Effector CD4-positive, alpha-beta T cell (primary cell): ENCODE measurements at places on chromosomes 12 and 14.

DNA sequence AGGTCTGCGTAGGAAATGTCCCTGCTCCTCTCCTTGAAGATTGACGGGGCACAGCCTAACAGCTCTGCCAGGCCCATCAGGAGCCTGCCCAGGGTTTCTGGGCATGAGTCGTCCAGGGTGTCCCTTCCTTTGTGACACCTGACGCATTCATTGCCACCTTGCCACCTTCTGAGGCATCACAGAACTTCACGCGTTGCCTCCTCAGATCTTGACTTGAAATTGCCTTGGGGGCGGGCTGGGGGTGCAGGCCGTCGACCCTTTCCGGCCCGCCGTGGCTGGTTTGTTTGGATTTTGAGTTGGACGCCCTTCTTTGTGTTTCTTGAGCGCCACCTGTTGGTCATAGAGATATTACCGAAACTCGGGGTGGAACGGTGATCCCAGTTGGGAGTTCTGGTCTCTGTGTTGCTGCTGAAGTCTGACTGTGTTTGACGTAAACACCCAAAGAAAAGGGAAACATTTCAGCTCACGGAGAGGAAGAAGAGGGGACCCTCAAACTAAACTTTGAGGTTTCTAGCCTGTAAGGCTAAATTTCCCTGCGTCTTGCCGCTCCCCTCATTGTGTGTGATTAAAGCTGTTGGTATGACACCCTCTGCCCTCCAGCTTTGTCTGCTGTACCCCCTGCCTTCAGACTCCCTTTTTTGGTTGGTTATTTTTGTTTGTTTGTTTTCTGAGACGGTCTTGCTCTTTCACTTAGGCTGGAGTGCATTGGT, 44.6 kb downstream of the MLXIP start:
- DNase-seq, result peak; percentile 66

DNA sequence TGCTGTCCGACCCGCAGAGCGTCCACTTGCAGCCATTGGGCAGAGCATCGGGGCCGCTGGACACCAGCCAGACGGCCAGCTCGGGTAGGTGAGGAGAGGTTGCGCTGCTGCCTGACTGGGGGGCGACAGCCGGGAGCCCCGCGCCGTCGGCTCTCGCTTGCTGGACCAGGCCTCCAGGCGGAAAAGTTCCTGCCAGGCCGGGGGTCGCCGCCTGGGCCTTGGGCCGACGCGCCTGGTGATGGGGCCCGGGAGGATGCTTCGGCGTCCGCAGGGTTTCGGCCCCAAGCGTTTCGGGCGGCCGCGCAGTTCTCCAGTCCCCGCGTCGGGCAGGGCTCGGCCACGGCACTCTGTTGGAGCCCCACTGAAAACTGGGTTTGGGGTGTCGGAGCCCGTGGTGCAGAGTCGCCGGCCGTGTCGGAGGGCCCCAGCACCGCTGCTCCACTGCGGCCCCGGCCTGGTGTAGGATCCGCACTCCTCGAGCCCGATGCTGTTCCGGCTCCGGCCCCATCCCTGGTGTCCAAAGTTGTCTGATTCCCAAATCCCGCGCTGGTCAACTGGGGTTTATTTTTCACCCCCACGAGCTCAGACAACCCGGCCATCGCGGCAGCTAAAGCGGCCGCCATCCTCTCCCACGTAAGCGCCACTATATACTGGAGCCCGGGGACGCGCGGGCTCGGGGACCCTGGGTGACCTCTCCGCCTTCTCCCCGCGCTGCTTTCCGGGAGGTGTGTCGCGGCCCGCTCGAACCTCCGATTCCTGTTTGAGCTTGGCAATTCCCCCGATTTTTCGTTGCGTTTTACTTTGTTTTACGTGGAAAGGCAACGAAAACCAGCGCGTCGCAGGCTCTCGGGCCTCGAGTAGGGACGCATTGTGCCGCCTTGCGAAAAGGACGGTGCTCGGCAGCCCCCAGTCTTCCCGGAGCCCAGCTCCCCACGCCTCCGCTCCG, 872 bp downstream of the VSX2 start:
- no peak for DNase-seq

DNA sequence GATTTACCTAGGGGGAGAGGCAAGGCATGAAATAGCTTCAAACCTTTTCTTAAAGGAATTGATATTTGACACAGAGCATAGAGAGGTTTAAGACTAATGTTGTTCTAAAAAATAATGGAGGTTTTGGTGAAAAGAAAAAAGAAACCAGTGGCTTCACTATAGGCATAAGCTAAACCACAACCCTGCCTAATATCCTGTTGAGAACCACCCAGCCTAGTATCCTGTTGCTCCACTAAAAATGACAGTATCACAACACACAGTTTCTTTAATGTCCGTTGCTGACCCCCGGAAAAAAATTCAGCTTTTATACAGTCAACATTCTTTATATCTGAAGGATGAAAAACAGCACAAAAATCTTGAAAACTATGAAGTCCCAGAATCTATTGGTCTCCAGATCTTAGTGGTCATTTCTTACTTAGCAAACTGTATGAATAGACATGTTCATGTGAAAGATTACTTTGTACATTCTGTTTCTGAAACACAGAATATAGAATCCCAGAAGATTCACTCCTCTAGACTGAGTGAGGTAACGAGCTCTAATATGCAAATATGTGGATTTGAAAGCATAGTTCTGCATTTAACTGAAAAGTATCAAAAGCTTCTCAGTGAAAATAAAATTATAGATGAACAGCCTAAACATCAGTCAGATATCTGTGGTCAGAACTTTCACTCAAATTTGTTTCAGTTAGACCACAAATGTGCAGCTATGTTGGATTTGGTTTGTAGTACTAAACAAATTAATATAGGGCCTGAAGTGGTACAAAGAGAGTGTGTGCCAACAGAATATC, 40.5 kb downstream of the GALC start:
- no peak for DNase-seq

- no peak for DNase-seq
These were observed 40.2 kb upstream of the RIN3 start for GRCh38 chr14:92473261-92473968.

DNA sequence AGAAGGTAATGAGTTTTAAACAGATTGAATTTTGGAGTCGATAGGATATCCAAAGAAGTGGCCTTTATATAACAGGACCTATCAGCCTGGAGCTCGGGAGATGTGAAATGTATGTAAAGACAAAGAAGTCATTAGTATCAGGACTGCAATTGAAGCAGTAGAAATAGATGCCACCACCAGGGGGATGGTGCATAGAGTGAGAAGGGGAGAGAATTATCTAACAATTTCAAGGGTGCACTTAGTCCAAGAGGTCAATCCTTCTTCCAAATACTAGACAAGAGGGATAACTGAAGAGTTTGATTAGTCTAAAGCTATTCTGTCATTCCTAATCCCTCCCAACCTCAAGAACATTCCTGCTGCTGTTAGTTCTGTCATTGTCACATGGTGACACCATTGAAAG, 127.8 kb downstream of the CFAP54 start:
- no peak for DNase-seq
